ENCODE measurements at places on chromosomes 1 and 21. TPM values are rescaled to one million over a fixed set of nuclear protein-coding genes. Genes with fewer than 3 reads are reported as not detected.

DNA sequence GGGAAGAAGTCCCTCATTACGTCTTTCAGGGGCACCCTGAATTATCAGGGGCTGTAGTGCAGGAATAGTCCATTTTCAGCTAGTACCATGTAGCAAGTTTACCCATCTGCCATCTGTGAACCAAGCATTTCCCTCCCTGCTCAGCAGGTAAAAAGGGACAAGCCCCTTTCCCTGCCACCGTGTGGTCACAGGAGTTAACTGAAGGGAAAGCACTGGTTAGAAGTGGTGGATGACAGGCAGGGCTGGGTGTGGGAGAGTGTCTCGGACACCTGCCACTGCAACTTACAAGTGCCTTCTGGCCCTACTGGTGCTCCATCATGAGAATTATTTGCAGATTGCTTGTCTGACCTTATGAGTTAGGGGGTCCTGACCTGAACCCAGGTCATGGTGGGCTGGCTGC is 32.0 kb upstream of the IGSF5 start:
- no peak for DNase-seq

DNA sequence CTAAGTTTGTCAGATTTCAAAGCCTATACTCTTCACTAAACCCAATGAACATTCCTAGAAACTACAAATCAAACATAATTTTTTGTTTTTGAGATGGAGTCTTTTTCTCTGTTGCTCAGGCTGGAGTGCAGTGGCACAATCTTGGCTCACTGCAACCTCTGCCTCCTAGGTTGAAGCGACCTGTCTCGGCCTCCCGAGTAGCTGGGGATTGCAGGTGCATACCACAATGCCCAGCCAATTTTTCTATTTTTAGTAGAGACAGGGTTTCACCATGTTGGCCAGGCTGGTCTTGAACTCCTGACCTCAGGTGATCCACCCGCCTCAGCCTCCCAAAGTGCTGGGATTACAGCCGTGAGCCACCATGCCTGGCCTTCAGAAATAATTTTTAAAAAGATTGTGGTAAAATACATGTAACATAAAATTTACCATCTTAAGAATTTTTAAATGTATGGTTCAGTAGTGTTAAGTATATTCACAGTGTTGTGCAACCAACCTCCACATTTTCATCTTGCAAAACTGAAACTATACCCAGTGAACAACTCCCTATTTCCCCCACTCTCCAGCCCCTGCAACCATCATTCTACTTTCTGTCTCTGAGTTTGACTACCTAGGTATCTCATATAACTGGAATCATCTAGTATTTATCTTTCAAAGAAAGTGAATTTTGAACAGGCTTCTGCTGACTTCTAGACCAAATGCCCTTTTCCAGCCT is 2.7 kb upstream of the CFAP141 start:
- DNase-seq = no peak

Gene TCHH
- 0.07 TPM for polyA plus RNA-seq

DNA sequence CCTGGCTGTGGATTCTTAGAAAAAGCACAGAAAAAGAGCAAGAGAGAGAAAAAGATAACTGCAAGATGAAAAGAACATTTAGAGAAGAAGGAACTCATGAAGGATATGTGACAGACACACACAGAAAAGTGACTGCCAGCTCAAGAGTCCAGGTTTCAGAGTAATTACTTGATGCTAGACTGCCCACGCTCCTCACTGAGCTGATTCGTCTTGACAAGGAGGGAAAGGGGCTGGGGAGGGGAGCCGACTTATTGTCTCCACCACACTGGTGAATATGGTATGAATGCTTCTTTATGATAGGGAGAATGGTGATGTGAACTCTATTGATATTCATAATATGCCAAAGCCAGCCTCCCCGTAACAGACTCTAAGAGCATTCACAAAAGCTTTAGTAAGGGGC is 140.4 kb downstream of the BRINP2 start:
- no peak for DNase-seq

DNA sequence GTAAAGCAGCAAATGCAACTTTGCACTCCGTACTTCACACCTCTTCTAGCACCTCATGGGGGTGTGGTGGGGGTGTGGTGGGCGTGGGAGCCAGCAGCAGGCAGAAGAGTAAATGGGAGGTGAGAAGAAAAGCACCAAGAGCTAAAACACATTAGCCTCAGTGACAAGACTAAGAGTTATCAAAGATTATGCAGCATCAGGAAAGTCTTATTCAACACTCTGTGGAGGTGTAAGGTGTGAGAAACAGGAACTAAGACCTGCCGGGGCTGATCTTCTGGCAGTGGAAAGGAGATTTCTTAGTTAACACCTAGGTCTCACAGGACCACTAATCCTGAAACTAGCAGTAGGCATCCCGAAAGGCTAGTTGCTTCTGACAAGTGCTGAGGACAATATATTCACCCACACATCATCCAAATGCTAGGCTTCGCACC is 9.9 kb downstream of the TGFBR3 start:
- DNase-seq = no peak

DNA sequence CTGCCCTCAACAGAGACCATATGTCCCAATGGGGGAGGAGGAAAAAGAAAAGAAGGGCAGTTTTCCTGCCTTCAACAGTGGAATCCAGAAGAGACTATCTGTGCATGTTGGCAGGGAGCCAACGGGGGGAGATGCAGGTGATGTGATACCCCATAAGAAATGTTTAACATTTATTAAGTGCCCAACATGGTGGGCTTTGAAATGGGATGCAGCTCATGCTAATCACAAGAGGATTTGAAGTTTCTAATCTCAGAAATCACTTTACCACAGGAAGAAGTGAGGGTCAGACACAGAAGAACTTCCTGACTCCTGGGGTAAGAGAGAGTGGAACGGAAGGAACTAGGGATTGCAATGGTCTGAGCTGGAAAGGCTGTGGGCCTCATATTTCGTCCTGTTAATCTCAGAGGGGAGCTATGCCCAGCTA is 16.2 kb downstream of the CSRP1 start:
- no peak for DNase-seq

DNA sequence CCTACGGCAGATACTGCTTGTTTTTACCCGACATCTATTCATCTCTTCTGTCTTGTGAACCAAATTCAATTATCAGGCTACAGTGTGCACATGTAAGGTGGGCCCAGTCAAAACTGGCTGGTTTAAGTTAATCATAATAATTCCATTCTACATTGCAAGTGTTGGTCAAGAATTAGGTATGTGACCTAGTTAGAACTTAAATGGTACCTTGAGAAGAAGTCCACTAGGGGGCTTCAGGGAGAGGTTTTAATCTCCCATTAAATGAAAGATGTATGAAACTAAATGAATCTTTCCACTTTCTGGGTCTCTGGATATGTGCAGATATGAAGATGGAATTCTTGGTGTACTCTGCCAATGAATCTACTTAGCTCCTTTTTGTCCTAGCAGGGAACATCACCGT is 187.1 kb downstream of the CDC42BPA start:
- no peak for DNase-seq

Gene ITGB2
- polyA plus RNA-seq = 9.2 TPM

Gene PRKAA2
- 14.0 TPM for polyA plus RNA-seq

Gene IGSF21
- 0.71 TPM for polyA plus RNA-seq

Gene DNASE2B
- polyA plus RNA-seq = 0.12 TPM

Gene NOS1AP
- polyA plus RNA-seq = 12.5 TPM
